Breast epithelium (tissue), 4 donors: ENCODE measurements at places on chromosomes 5 and 9. TPM values are rescaled to one million over a fixed set of nuclear protein-coding genes. Genes with fewer than 3 reads are reported as not detected.

DNA sequence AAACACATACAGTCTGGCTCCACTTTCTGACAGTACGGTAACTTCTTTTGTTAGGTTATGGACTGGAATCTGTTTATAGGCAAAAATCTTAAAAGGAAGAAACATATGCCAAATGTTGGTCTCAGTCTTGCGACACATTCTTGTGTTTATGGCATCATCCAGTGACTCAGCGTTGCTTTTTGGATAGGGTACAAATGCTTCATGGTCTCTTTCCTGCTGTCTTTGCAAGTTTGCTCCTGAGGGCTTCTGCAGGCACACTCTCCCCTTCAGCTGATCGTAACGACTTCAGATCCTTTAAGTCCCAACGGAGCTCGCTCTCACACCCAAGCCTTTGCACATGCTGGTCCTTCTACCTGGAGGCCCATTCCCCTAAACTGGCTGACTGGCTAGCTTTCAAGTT, 23.6 kb upstream of the TNFSF8 start:
- DNase-seq, result no peak
- H3K4me1 ChIP-seq, result no peaks in the 10 kb centered on the region
- H3K36me3 ChIP-seq, result no peaks in the 10 kb centered on the region
- H3K27me3 ChIP-seq, result no peaks in the 10 kb centered on the region

- H3K4me1 ChIP-seq, result no peaks in the 10 kb centered on the region
- no peak overlapping the region for H3K4me3 ChIP-seq
- no peak overlapping the region for H3K27ac ChIP-seq
Measured at GRCh38 chr9:98130576-98131228, 11.7 kb upstream of the TRIM14 start.

- H3K27me3 ChIP-seq, result no peaks in the 10 kb centered on the region
- H3K36me3 ChIP-seq, result no peaks in the 10 kb centered on the region
- H3K4me1 ChIP-seq, result no peaks in the 10 kb centered on the region
- no peak overlapping the region for H3K27ac ChIP-seq
- H3K4me3 ChIP-seq, result no peak overlapping the region
Measured at GRCh38 chr5:165783024-165783423, 2277.6 kb downstream of the MAT2B start.

- H3K36me3 ChIP-seq, result no peaks in the 10 kb centered on the region
- H3K4me3 ChIP-seq, result no peak overlapping the region
- no peak for DNase-seq
- no peak overlapping the region for H3K27ac ChIP-seq
- no peaks in the 10 kb centered on the region for H3K4me1 ChIP-seq
Measured at GRCh38 chr9:36837431-36838405, 196.3 kb downstream of the PAX5 start.

DNA sequence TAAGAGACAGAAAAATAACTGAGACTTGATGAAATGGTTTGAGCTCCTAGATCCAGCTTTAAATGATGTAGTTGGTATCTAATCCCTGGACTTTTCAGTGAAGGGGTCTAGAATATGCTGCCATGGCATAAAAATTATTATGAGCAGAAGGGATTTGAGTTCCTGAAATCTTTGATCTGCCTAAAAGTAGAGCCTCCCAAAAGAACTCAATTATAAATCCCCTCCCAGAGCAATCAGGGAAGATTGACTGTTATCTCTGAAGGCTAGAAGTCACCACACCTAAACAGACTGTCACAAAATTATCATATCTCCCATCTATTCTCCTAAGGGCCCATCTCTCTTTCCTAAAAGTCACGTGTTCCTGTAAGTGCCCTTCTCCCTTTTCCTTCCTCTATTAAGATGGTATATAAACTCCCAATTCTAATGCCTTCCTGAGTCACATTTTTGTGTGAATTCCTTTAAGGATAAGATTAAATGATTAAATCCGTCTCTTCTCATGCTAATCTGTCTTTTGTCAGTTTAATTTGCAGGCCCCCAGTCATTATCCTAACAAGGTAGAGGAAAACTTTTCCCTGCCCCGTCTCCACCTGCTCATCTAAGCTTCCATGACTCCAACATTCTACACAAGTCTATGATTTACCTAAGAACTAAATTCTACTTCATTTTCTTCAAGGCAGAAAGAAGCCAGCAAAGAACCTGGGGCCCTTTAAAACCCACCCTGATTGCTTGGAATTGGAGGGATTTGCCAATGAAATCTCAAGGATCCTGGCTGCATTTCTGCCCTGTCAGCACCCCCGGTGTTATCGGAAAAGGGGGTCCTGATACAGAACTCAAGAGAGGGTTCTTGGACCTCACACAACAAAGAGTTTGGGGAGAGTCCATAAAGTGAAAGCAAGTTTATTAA, 47.1 kb upstream of the PWWP2A start:
- peaks cover 3% of the 10 kb centered on the region for H3K4me1 ChIP-seq
- H3K27me3 ChIP-seq, result no peaks in the 10 kb centered on the region
- no peak for DNase-seq

- no peak overlapping the region for H3K4me3 ChIP-seq
- H3K4me1 ChIP-seq, result no peaks in the 10 kb centered on the region
- H3K27ac ChIP-seq, result no peak overlapping the region
- no peaks in the 10 kb centered on the region for H3K36me3 ChIP-seq
- DNase-seq, result no peak
Measured at GRCh38 chr5:61081741-61082140, 80.5 kb downstream of the SMIM15 start.

GRCh38 chr5:113214606-113215323, 220.0 kb downstream of the TSSK1B start:
- no peaks in the 10 kb centered on the region for H3K36me3 ChIP-seq
- DNase-seq, result no peak

The FCN1 gene
- 2.9 TPM for total RNA-seq

The SUSD3 gene
- total RNA-seq, result 52.4 TPM

The NEUROG1 gene
- not detected for total RNA-seq

The SELENOP gene
- total RNA-seq, result 509 TPM

The GZMA gene
- not detected for total RNA-seq

The CNTNAP3 gene
- total RNA-seq, result 23.9 TPM

The RLN2 gene
- 6.9 TPM for total RNA-seq

The ANKRD33B gene
- 3.8 TPM for total RNA-seq
